Airway epithelial cell (primary cell): ENCODE measurements at places on chromosomes 12 and 14. TPM values are rescaled to one million over a fixed set of nuclear protein-coding genes. Genes with fewer than 3 reads are reported as not detected.

SOAT2 gene
- 0.07 TPM in 1 of 2 replicates, not detected in the other for total RNA-seq

PPP4R4 gene
- 6.3 and 8.9 TPM in 2 replicates for total RNA-seq

OASL gene
- total RNA-seq, result 0.49 and 0.51 TPM in 2 replicates

NFE2 gene
- total RNA-seq, result not detected in 2 replicates

CLEC9A gene
- not detected in 2 replicates for total RNA-seq

KMT2D gene
- 13.6 and 21.0 TPM in 2 replicates for total RNA-seq
